Tracheal epithelial cell (primary cell): ENCODE measurements at places on chromosomes 12 and 14. TPM values are rescaled to one million over a fixed set of nuclear protein-coding genes. Genes with fewer than 3 reads are reported as not detected.

The SYCP3 gene
- total RNA-seq: 0.24 TPM in 1 of 2 replicates, not detected in the other

The COX8C gene
- not detected in 2 replicates for total RNA-seq

The ZDHHC22 gene
- not detected in 2 replicates for total RNA-seq

The KRT72 gene
- not detected in 2 replicates for total RNA-seq

The PPP2R5C gene
- 54.2 and 102 TPM in 2 replicates for total RNA-seq

The PTPRO gene
- total RNA-seq: 0.21 and 0.24 TPM in 2 replicates

The TM7SF3 gene
- total RNA-seq: 314 and 413 TPM in 2 replicates

The TAS2R19 gene
- total RNA-seq: 0.43 and 1.2 TPM in 2 replicates

The NGB gene
- 0.24 TPM in 1 of 2 replicates, not detected in the other for total RNA-seq

The HOXC9 gene
- 0.72 TPM in 1 of 2 replicates, not detected in the other for total RNA-seq

The PRH2 gene
- not detected in 2 replicates for total RNA-seq

The IGF1 gene
- not detected in 2 replicates for total RNA-seq

The PMCH gene
- 0.64 TPM in 1 of 2 replicates, not detected in the other for total RNA-seq

The NANOG gene
- not detected in 2 replicates for total RNA-seq

The ACTR10 gene
- 29.2 and 35.7 TPM in 2 replicates for total RNA-seq

The TAMALIN gene
- 0.48 TPM in 1 of 2 replicates, not detected in the other for total RNA-seq

The DNAH10 gene
- under 0.01 TPM in 2 replicates for total RNA-seq

The JPH4 gene
- not detected in 2 replicates for total RNA-seq

The ART4 gene
- total RNA-seq: 0.24 TPM in 1 of 2 replicates, not detected in the other

The UTP20 gene
- 16.0 and 19.3 TPM in 2 replicates for total RNA-seq

The RTN1 gene
- total RNA-seq: under 0.01 TPM in 1 of 2 replicates, not detected in the other

The MLEC gene
- total RNA-seq: 51.6 and 76.6 TPM in 2 replicates

The RDH12 gene
- 1.5 and 1.7 TPM in 2 replicates for total RNA-seq

The RERG gene
- total RNA-seq: 0.64 TPM in 1 of 2 replicates, not detected in the other

The CLEC9A gene
- total RNA-seq: not detected in 2 replicates

The ADGRD1 gene
- not detected in 2 replicates for total RNA-seq

The PTPRB gene
- total RNA-seq: 0.21 and 2.2 TPM in 2 replicates

The GPX2 gene
- total RNA-seq: 2.2 and 4.3 TPM in 2 replicates

The SLC6A13 gene
- total RNA-seq: 0.48 TPM in 1 of 2 replicates, not detected in the other

The HOXC13 gene
- total RNA-seq: not detected in 2 replicates

The NINJ2 gene
- total RNA-seq: 0.48 and 1.3 TPM in 2 replicates

The OR4E1 gene
- under 0.01 TPM in 1 of 2 replicates, not detected in the other for total RNA-seq

The CLEC7A gene
- total RNA-seq: 0.48 TPM in 1 of 2 replicates, not detected in the other

The HOXC4 gene
- under 0.01 TPM in 1 of 2 replicates, not detected in the other for total RNA-seq

The DHRS2 gene
- not detected in 2 replicates for total RNA-seq

The IL22 gene
- total RNA-seq: not detected in 2 replicates

The KLHL33 gene
- not detected in 2 replicates for total RNA-seq

The TTC9 gene
- 6.4 and 7.0 TPM in 2 replicates for total RNA-seq

The SERPINA10 gene
- not detected in 2 replicates for total RNA-seq

The NOS1 gene
- 0.72 and 0.85 TPM in 2 replicates for total RNA-seq

The INSM2 gene
- total RNA-seq: not detected in 2 replicates

The DNAI7 gene
- not detected in 2 replicates for total RNA-seq

The FAM181A gene
- total RNA-seq: not detected in 2 replicates

The DDX11 gene
- total RNA-seq: 13.3 and 20.9 TPM in 2 replicates

The SMCO2 gene
- 0.43 and 0.48 TPM in 2 replicates for total RNA-seq

The SERPINA12 gene
- total RNA-seq: not detected in 2 replicates

The ZC3H14 gene
- 41.2 and 41.8 TPM in 2 replicates for total RNA-seq

The HOXC10 gene
- 2.2 TPM in 1 of 2 replicates, not detected in the other for total RNA-seq
